IMR-90 (cell line): ENCODE measurements at places on chromosomes 2 and 18. TPM values are rescaled to one million over a fixed set of nuclear protein-coding genes. Genes with fewer than 3 reads are reported as not detected.

DNA sequence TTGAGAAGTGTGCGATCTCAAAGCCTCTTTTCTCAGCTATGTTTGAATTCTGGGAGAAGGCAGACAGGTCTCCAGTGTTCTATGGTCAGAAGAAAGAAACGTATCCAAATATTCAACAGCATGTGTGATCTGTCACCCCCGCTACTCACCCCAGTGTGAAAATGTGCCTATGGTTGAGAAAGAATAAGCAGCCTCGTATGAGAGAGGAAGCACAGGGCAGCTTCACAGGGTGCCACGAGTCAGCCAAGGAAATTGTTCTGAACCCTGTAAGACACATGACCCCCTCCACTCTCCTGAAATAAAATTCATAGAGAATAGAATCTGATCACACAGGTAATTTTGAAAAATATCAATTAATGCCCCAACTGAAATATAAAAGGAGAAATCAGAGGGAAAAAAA lies 8.0 kb upstream of the SF3B1 start:
- DNase-seq, result no peak

DNA sequence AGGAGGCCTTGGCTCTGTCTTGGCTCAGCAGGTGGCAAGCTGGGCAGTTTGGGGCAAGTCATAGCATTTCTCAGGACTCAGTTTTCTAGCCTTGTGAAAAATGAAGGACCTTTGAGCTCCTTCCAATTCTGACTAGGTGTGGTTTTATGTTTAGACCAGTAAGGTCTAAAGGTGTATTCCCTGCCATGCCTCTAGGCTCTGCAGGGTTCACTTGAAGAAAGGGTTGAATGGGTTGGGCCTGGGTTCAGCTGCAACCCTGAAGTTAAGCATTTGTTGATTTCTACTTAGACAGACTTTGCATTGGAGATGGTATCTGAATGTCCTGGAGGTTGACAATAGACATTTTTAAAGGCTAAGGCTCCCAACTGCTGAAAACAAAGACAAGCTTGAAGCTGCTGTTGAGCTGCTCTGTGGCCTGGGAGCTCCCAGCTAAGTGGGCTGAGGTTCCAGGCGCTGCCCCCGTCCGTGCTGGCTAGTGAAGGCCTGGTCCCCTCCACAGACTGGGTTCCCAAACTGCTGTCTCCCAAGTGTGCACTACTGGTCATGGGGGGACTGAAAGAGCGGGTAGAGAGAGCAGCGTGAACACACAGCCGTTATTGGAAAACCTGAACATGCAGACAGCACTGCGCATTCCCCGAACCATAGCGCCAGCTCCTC lies 100.7 kb upstream of the SMAD7 start:
- no peak for DNase-seq

The ANKRD30B gene
- total RNA-seq, result not detected in 2 replicates

- no peak for DNase-seq
Measured at GRCh38 chr2:211093743-211094303, 537.4 kb downstream of the CPS1 start.
